H1 (cell line): ENCODE measurements at places on chromosomes 12 and 14.

DNA sequence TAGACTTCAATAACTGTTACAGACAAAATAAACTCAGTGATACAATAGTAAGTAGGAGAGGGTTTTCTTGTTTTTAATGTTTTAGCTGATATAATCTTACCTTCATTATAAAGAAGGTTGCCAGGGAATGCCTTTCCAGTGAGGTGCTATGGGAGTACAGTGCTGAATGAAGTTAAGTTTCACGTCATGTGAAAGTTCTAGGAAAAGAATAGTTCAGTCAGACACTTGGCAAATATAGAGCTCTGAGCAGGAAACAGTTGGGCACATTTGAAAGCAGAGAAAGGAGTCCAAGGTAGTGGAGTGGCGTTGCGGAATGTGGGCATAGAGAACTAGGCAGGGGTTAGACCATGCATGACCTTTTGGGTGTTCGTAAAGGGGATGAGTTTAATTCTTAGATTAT, 88.6 kb upstream of the DCN start:
- no peak for DNase-seq

GRCh38 chr14:105917933-105918436, 391.6 kb downstream of the TMEM121 start:
- DNase-seq, result no peak

DNA sequence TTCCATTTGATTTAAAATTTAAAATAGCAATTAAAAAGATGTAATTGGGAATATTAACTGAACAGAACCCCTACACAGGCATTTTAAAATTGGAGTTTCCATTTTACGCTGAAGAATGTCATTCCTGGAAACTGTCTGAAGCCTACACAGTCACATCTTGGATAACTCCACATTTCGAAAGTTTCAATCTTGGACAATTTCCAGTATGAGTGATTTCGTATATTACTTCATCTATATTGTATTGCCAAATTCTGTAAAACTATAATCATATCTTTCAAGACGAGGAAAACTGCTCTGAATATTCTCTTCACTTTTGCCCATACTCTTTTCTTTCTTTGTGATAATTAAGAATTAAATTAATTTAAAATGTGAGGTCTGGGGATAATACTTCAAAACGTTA, 194.2 kb upstream of the ABCD2 start:
- no peak for DNase-seq

DNA sequence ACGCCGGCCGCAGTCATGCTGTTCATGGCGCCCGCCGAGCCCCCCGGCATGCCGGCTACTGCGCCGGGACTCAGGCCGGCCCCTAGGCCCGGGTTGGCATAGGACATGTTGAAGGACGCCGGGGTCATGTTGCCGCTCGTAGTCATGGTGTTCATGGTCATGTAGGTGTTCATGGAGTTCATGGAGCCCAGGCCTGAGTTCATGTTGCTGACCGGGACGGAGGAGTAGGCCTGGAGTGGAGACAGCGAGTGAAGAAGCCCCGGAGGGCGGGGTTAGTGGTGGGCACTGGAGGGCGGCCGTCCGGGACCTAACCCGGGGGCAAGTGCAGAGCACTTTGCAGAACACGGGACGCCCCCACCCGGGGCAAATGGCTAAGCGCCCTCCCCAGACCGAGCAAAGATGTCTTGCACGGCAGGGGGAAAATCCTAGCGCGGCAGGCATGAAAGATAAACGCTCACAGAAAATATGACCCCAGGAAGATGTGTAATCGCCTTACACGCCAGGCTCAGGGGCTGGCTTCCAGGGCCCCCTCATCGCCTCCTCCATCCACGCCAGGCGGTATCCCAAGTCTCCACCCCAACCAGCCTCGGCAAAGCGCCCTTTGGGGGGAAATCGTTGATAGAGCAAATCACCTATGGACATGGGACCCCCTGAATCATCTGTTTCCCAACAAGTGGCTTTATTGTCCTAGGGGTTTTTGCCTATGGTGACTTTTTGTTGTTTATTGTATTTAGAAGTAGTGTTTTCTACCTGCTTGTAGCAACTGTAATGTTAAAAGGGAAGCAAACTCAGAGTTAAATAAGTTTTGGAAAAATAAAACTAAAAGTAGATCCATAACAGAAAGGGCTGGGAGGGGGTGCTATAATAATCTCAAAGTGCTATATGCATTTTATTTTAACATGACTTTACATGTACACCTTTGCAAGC, 2.3 kb downstream of the FOXA1 start:
- peak; percentile 68 for DNase-seq

GRCh38 chr12:114403690-114404066, 2.3 kb downstream of the TBX5 start:
- no peak for DNase-seq

DNA sequence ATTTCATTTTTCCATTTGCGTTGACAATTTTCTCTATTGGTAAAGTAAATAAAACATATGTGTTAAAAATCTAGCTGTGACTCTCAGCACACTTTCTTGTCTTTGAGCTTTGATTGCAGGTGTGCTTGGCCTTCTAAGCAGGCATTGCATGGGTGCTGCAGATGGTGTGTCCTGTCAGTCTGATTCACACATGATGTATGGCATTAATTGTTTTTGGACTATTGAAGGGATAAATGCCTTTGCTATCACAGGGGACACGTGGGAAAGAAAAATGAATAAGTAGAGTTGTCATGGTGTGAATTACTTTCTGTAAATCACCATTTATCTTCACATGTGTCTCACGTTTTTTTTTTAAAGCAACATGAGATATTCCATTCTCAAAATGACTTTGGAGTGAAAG, 211.3 kb upstream of the NAV3 start:
- DNase-seq, result no peak

GRCh38 chr14:94611179-94611578, 1.0 kb upstream of the SERPINA3 start:
- no peak for DNase-seq

DNA sequence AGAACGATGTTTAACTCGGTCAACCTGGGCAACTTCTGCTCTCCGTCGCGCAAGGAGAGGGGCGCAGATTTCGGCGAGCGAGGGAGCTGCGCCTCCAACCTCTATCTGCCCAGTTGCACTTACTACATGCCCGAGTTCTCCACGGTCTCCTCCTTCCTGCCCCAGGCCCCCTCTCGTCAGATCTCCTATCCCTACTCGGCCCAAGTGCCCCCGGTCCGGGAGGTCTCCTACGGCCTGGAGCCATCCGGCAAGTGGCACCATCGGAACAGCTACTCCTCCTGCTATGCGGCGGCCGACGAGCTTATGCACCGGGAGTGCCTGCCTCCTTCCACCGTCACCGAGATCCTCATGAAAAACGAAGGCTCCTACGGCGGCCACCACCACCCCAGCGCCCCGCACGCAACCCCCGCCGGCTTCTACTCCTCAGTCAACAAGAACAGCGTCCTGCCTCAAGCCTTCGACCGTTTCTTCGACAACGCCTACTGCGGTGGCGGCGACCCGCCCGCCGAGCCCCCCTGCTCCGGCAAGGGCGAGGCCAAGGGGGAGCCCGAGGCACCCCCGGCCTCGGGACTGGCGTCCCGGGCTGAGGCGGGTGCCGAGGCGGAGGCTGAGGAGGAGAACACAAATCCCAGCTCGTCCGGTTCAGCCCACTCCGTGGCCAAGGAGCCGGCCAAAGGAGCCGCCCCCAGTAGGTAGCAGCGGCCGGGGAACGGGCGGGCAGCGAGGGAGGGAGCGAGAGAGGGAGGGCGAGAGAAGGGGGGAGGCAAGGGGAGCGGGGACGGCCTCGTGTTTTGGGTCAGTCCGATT, 513 bp downstream of the HOXC11 start:
- DNase-seq, result no peak

DNA sequence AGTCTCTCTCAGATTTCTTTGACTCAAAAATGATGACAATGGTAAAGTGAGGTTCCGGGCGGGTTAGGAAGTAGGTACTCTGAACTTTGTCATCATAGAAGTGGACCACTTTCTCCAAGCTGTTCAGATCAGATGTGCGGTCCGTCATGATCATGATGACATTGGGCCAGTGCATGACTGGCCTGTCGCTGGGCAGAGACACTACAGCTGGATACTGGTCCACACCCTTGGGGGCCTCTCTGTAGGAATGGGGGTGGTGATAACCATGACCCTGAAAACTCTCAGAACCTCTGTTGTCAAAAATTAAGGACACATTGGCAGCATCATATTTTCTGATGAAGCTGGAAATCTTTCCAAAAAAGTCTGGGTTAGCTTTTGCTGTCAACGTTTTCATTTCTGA, 28.2 kb downstream of the KICS2 start:
- no peak for DNase-seq

- DNase-seq, result no peak
Observed at GRCh38 chr12:65518771-65519170, 240.3 kb downstream of the MSRB3 start.

DNA sequence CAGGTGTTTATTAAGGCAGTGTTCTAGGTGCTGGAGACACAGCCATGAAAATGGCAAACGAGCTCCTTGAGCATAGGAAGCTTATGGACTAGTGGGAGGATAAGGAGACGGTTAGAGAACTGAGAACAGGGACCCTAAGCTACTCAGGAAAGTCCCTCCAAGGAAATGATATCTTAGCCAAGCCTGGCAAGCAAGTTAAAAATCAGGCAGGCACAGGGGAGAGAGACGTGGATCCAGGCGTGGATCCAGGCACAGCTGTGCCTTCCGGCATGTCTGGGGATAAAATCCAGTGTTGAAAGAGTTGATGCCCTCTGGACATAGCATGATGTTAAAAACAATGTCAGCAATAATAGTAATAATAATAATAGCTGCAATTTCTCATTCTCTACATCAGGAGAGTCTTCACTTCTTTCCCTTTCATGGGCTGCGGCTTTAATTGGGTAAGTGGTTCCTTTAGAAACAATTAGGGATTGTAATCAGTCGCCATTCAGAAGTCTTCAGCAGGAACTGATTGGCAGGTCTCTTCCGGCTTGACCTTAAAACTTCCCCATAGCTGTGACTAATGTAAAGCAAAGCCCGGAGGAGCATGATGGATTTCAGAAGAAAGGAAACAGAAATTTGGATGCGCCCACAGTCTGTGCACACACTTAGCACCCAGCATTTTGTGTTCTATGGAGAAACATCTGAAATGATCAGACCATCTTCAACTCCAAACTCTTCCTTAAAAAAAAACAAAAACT, 230.2 kb downstream of the SLC41A2 start:
- no peak for DNase-seq

DNA sequence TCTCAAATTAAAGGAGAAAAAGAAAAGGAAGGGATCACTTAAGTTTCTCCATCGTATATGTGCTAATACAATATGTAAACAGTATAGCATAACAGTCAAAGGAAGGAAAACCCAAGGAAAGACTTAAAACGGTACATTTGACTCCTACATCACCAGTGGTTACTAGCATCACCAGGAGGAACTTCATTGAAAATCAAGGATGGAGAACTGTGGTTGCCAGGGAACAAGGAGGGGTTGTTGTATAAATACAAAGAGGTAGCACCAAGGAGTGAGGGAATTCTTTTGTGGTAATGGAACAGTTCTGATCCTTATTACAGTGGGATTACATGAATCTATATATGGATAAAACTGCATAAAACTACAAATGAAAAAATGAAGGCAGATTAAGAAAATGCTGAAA, 1.6 kb downstream of the ZFYVE26 start:
- no peak for DNase-seq

DNA sequence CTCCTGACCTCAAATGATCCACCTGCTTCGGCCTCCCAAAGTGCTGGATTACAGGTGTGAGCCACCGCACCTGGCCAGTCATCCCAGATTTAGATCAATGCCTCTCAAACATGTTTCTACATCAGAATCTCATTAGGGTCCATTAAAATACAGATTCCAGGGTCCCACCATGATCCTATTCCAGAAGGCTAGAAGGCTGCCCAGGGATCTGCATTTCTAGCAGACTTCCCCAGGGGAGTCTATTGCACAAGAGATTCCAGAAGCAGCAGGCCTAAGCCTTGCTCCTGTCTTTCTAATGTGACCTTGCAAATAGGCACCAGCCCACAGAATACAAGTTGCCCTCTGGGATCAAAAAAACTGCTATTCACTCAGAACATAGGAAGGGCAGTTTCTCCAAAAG, 81.5 kb downstream of the SCARB1 start:
- no peak for DNase-seq

DNA sequence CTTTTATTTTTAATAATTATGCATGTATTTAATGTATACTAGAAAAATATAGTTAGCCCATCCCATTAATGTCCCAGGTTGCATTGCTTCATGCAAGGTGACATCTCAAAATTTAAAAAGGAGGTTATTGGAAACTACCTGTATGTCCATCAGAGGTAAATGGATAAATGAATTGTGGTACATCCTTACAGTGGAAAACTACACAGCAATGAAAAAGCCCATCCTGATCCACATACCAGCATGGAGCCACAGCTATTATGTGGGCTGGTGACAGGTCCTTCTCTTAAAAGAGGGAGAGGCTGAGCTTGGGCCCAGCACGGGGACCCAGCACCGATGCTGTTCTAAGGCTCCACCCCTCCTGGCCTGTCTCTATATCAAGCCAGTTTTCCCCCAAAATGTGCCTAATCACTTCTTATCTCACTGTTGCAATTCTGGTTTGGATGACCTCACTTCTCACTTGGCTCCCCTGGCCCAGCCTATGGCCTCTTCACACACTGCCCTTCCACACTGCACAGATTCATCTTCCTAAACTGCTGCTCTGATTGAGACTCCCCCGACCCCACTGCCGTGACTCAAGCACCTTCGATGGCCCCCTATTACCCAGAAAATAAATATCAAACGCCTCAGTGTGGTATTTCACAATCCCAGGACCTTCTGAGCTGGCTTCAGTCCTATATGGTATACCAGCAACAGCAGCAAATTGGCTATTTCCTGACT, 97.1 kb upstream of the NCOR2 start:
- no peak for DNase-seq
